ENCODE measurements at places on chromosomes 11 and 22.

- DNase-seq, result no peak
These were observed 2.4 kb downstream of the FUT4 start for GRCh38 chr11:94546162-94546470.

DNA sequence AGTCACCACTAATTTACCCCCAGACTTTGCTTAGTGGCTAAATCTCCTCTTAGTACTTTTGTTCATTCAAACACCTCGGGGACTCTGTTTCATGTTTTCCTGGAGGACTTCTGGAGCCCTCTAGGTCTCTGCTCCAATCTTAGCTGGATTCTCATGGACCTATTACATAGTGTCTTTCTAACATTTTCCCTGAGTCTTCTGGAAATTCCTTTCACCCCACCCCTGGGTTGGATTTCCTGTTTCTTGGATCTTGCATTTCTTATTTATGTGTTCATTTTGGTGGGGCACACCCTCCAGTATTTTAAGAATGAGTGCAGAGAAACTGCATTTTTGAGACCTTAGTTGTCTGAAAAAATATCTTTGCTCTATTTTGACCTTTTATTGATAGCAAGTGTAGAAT lies 220.1 kb downstream of the BLID start:
- no peak for DNase-seq

DNA sequence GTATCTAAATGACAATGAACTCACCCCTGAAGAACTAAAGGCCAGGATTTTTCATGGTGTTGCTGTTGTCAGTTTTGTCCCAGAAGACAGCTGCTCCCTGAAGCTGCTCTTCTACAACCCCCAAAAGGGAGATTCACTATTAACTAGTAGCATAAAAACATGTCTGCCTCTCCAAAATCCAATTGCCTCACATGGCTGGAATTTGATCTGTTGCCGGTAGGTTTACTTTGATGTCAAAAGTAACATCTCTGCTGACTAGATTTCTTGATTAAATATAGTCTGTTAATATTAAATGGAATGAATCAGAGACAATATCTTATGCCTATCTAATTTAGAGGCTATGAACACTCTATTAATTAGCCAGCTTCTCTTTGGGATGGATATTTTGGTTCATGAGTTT lies 425.4 kb downstream of the ETS1 start:
- no peak for DNase-seq

- DNase-seq, result no peak
These were observed 21.5 kb downstream of the PICALM start for GRCh38 chr11:86047275-86047991.

GRCh38 chr11:101096036-101096704 lies 33.4 kb downstream of the PGR start:
- DNase-seq, result no peak

DNA sequence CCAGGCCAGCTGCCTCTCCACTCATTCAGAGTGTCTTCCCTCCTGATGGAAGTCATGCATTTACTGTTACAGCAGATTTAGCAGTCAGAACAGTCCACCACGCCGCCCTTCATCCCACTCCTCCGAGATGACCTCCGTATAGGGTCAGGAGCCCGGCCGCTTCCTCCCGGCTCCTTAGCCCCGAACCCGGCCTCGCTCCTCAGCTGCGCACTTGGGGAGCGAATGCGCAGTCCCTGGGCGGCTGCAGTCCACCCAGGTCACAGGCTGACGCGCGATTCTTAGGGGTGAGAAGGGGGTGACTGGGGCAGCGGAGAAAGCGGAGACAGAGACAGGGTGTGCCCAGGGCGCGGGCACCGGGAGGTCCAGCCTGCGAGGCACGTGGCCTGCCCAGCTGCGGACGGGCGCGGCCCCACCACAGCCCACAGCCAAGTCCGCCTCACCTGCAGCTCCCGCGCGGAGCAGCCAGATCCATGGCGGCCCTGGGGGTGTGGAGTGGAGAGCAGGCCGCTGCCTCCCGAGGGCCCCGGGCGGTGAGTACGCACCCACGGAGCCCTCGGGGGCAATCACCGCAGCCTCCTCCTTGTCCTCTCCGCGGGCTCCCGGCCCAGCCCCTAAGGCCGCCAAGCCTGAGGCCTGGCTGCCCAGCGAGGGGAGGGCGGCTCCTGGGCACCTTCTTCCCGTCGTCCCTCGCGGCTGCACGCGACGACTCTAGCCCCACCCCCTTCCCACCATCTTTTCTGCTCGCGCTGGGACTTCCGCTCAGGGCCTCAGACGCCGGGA lies 286.6 kb downstream of the BRD1 start:
- DNase-seq, result no peak

DNA sequence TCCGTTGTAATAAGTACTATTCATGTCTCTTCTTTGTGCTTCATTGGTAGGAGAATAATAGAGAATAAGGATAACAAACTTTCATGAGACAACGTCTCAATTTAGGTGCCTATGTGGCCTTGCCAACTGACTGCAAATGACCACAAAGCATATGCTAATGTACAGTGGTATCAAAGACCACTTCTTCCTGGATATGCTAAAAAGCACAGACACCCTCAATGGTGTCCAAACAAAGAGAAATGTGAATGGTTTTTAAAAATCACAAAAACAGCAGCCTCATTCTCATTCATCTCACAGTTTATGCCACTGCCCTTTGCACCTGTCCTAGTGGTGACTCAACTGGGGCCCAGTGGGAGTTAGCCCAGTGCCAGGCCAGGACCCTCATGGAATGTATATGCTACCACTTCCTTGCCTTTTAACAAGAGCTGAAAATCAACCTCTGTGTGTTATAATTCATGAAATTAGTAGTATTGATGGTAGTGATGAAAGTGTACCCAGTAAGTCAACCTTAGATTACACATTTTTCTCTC lies 65.2 kb upstream of the MTMR2 start:
- no peak for DNase-seq

DNA sequence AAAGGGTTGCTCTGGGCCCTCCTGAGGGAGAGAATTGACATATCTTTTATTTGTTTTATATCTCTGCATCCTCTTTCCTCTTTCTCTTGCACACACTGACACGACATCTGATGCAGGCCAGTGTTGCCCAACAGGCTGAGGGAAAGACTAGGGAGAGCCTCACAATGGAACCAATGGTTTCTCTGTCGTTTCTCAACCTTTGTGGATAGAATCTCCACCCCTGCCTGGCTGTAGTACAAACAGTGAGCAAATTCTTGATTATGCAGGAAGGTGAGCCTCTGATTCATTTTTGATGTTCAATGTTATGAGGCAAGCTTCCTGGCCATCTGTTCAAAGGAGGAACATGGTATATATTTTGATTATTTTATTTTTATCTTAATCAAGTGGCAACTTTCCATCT lies 49.8 kb upstream of the PLET1 start:
- no peak for DNase-seq

DNA sequence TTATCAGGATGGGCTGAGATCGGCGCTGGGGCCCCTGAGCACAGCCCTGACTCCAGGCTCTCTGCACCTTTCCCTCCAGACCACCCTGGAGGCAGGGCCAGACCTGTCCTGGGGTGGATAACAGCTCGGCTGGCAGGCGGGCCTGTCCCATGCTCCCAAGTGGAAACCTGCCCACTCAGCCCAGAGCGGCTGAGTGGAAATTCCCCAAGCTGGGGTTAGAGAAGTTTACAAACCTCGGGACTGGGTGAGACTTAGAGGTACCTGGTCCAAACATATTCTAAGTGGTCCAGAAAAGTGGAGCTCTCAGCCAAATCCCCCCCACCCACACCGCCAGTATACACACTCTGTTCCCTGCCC lies 4.8 kb upstream of the FXYD2 start:
- DNase-seq, result no peak

- no peak for DNase-seq
These were observed 63.5 kb downstream of the CSTPP1 start for GRCh38 chr11:47000033-47000432.

GRCh38 chr11:96384156-96384555 lies 5.6 kb downstream of the CCDC82 start:
- no peak for DNase-seq

DNA sequence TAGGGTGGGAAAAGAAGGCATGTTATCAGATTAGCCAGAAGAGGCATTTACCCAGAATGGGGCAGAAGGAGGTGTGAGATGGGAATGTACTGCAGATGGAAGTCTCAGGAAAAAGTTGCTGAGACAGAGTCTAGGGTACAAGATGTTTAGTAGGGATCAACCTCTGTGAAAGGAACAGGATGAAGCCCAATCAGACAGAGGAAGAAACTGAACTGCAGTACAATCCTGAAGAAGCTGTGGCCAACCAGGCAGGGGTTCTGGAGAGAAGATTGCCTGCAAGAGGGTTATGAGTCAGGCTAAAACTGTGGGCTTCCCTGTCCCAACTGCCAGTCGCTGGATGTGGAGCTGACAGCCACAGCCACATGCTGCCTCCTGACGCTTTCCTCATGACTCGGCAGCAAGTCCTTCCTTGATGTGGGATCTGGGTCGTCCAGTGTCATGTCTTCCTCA lies 64.0 kb downstream of the CWC15 start:
- no peak for DNase-seq

All from NCI-H2081 treated with DMSO at 0.1 percent for 48 hours (cell line).